Activated naive CD4-positive, alpha-beta T cell (primary cell): ENCODE measurements at places on chromosomes 12 and 14.
A peak's percentile ranks its signal among the peaks of the same experiment; 100 is the strongest.

DNA sequence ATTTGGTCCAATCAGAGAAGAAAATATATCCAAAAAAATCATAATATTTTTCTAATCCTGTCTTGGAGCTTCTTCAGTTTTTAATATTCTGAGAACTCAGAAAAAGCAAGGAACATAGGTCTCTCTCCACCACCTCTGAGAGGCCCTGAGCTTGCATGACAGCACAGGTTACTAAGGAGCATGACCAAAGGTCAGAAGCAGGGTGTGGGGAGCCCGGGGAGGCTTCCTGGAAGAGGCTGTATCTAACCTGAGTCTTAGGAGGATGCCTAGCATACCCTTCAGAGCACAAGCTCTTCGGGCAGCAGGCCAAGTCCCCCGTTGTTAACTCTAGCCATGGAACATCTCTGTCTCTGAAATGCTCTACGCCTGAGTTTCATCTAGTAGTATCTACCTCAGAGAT lies 15.7 kb upstream of the STON2 start:
- DNase-seq = no peak

- DNase-seq = no peak
Measured at GRCh38 chr14:66216763-66217162, 269.4 kb upstream of the CCDC196 start.

DNA sequence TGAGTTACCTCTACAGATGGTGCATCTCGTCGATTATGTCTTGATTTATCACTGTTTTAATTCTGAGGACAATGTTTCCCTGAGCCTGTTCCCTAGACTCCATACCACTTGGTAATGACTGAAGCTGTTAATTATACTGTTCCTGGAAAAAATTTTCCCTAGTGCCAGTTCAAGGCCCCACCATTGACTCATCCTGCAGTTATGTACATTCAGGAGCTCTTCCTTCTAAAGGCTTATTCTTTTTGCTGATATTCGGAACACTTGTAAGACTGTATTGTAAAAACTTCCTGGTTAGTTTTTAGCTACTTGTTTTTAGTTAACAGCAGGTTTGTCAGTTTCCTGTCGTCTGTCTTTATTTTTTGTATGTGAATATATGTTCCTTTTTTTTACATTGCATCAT lies 30.4 kb upstream of the PPP2R5E start:
- no peak for DNase-seq

DNA sequence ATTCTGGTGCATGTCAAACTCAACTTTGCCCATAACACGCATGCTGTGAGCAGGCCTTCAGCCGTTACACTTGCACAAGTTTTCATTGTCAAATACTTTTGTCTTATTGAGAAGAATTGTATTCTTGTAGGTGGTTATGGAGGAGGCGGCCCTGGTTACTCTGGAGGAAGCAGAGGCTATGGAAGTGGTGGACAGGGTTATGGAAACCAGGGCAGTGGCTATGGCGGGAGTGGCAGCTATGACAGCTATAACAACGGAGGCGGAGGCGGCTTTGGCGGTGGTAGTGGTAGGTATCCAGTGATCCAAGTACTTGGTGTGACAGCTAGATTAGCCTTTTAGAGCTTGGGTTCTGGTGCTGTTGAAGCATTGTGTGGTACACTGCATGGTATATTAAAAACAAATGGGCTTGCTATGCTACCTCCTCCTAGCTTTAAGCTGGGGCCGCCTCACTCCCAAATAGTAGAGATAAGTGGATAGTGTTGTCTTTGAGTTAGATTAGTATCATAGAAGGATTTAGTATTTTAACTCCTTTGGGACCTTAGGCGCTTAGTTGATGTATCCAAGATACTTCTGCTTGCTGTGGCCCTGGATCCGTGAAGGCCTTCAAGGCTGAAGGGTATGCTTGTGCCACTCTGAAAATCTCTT lies 2.5 kb downstream of the HNRNPA1 start:
- DNase-seq = no peak

- DNase-seq = no peak
Measured at GRCh38 chr12:1115484-1116231, 124.6 kb downstream of the ERC1 start.

DNA sequence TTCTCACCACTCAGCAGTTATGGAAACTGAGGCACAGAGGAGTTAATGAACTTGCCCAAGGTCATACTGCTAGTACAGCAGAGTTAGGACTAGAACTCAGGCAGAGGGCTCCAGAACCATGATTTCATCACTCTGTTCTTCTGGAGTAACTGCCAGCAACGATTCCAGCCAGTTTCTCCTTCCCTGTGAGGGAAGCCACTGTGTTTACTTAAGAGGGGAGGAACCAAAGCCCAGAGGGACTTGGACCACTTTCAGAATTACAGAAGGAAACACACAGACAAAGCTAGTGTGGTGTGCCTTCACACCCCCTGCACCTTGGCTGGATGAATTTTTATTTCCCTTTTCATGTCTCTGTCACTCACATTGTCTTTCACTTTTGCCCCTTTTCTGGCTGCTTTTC lies 398.2 kb downstream of the DPF3 start:
- DNase-seq = no peak

DNA sequence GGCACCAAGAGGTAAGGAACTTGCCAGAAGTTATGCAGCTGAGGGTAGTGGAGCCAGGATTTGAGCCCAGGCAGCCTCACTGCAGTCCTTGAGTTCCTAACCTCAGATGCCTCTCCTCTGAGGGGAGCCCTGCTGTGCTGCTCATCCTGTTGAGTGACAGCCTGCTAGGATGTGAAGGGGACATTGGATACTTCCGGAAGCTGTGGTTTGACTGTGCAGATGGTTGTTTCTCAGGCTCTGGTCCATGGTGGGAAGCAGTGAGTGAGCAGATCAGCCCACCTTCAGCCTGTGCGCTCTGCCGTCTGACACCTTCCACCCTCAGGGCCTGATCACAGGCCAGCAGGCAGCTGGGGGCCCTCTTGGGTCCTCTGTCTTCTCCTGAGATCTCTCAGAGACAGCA lies 253.2 kb downstream of the CACNA1C start:
- no peak for DNase-seq

DNA sequence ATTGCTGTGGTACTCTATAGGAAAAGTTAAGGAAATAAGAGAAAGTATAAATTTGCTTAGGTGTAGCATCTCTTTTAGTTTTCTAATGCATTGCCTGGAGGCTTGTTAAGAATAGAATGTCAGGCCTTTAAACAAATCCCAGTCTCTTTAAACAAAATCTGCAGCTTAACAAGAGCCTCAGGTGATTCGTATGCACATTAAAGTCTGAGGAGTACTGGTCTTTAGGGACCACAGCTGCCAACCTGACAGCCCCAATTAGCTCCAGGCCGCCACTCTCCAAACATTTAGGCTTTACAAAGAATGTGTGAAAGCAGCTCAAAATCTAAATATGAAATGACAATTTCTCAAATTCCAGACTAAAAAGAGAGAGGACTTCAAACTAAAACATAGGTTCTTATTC lies 35.7 kb downstream of the PAWR start:
- no peak for DNase-seq

DNA sequence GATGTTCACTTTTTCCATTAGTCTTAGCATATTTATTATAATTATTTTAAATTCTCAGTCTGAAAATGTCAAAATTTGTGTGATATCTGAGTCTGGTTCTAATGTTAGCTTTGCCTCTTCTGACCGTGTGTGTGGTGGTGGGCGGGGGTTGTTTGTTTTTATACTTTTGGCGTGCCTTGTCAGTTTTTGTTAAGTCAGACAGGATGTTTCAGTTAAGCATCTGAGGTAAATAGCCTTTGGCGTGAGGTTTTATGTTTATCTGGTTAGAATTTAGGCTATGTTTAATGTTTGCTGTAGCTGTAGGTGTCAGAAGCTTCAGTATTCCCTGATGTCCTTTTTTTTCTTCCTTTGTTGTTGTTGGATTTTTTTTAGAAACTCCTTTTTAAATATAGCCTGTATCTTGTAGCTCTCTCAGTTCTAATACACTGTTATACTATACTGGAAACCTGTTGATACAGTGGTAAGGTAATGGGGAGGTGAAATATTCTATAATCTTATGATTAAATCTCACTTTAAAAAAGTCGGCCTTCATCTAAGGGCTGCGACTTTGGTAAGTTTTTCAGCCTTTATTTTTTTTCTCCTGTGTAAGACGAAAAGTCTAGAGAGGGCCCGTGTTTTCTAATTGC lies 111.6 kb downstream of the SCAF11 start:
- no peak for DNase-seq

DNA sequence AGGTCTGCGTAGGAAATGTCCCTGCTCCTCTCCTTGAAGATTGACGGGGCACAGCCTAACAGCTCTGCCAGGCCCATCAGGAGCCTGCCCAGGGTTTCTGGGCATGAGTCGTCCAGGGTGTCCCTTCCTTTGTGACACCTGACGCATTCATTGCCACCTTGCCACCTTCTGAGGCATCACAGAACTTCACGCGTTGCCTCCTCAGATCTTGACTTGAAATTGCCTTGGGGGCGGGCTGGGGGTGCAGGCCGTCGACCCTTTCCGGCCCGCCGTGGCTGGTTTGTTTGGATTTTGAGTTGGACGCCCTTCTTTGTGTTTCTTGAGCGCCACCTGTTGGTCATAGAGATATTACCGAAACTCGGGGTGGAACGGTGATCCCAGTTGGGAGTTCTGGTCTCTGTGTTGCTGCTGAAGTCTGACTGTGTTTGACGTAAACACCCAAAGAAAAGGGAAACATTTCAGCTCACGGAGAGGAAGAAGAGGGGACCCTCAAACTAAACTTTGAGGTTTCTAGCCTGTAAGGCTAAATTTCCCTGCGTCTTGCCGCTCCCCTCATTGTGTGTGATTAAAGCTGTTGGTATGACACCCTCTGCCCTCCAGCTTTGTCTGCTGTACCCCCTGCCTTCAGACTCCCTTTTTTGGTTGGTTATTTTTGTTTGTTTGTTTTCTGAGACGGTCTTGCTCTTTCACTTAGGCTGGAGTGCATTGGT lies 44.6 kb downstream of the MLXIP start:
- peak; percentile 52 for DNase-seq

DNA sequence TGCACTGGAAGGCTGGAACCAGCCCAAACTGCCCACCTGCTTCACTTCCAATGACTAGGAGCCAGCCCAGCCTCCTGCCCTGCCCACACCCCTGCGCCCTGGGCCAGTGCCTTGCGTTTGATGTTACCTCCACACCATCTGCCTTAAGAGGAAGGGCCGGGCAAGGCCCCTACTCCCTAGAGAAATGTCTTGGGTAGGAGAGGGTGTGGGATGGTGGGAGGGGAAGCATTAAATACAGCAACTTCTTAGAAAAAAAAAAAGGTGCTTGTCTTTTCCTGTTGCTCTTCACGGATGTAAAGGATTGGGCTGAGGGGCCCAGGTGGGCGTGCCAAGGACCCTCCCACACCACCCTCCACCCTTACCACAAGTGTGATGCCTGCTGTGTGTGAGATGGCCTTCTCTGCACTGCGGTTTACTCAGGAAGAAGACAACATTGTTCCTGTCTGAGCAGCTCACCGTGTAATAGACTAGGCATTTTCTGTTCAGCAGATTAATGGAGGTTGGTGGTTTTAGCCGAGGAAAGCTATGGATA lies 99.9 kb downstream of the NINJ2 start:
- peak; percentile 19 for DNase-seq

GRCh38 chr12:98058838-98059237 lies 456.6 kb upstream of the TMPO start:
- no peak for DNase-seq

DNA sequence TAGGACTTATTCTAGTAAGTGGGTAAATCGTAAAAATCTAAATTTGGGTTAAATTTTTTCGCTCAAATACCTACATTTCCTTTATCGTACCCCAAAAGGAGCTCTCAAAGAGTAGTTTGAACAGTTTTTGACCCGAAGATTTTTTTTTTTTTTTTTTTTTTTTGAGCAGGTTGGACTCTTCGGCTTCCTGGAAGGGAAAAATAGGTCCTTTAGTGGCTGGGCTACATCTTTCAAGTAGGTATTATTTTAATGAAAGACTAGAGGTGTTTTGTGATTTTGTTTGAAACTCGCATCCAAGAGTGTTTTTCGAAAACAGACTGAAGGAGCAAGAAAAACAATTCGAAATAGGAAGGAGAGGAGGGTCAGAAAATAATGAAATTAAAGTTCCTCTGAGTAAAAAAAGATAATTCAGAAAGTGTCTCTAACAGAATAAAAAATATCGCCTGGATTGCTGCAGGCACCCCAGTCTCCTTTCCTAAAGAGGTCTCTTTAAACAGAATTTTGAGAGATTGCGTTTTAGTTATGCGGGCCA lies 6.0 kb downstream of the CDKN1B start:
- no peak for DNase-seq

GRCh38 chr14:28772613-28773012 lies 6.0 kb downstream of the FOXG1 start:
- no peak for DNase-seq

- no peak for DNase-seq
Measured at GRCh38 chr14:26963711-26964110, 365.9 kb upstream of the NOVA1 start.
